EL (cell line): ENCODE measurements at places on chromosomes 2 and 18.

- DNase-seq, result peak; percentile 71
These were observed 155.9 kb downstream of the LAMA3 start for GRCh38 chr18:23844991-23845680.

DNA sequence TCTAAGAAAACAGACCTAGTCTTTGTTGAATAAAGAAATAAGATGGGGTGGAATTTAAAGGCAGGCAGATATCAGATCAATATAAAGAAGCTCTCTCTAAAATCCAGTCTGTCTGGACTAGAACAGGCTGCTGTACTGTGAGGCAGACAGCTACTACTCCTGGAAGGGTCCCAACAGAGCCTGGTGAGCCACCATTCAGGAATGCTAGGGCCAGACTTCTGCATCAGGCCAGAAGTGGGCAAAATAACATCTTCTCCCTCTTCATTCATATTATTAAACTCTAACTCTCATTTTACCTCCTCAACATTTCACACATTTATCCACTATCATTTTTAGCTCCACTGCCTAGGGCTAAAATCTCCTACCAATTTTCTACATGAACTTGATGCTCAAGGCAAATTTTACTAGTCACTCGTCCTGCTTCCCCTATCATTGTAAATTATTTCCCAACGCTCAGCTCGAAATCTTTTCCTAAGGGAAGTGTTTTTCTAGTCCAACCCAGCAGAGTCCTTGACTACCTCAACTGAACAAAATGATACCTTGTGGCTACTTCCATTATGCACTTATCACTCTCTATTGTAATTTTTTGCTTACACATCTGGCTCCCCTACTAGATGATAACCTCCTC is 45.2 kb upstream of the GLS start:
- peak; percentile 91 for DNase-seq

- no peak for DNase-seq
These were observed 137.5 kb downstream of the NDUFA10 start for GRCh38 chr2:239887604-239888003.

DNA sequence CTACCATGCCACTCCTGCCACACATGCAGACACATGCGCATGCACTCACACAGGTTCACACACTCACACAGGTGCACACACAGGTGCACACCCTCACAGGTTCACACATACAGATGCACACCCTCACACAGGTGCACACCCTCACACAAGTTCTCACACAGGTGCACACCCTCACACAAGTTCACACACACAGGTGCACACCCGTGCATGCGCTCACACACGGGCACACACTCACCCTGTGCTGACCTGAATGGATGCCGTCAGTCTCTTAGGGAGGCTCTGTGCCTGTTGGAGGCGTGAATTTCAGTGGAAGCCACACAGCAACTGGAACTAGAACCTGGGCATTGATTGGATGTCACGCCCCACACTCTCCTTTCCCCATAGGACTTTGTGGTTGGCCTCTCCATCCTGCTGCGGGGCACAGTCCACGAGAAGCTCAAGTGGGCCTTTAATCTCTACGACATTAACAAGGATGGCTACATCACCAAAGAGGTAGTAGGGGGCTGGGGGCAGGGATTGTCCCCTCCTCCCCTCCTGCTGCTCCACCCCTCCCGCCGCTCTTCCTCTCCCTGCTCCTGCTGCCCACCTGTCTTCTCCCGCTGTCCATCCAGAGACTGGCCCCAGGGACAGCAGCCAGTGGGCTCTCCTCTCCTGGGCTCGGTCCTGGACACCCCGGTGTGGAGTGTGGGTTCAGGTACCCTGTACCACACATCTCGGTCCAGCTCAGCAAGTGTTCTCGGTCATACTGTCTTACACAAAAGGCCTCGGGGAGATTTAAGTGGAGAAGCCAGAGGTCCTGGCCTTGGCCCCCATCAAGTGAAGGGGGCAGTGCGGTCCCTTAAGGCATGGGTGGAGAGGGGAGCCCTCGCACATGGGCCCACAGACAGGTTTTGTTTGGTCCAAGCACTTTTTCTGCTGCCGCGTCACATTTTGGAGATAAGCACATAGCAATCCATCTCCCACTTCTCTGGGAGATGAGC is 21.0 kb upstream of the FAHD2A start:
- DNase-seq, result no peak

GRCh38 chr2:143209570-143210445 is 80.6 kb downstream of the ARHGAP15 start:
- no peak for DNase-seq

DNA sequence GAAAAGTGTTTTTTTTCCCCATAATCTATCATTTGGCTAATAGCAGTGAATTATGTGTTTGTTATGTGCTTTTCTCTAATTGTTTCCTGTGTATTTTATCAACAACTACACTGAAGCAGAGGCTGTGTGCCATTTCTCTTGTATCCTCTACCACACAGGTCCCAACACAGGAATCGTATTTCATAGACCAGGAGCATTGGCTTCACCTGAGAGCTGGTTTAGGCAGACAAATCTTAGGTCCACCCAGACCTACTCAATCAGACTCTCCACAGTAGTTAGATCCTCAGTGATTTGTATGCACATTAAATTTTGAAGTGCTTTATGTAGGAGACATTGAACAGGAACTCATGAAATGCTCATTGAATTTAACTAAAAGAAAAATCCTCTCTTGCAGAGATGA is 109.2 kb downstream of the FSHR start:
- no peak for DNase-seq

- DNase-seq, result peak; percentile 95
These were observed 67.9 kb downstream of the LRRFIP1 start for GRCh38 chr2:237695201-237695780.

GRCh38 chr18:21703241-21703820 is 1.2 kb downstream of the ABHD3 start:
- no peak for DNase-seq

DNA sequence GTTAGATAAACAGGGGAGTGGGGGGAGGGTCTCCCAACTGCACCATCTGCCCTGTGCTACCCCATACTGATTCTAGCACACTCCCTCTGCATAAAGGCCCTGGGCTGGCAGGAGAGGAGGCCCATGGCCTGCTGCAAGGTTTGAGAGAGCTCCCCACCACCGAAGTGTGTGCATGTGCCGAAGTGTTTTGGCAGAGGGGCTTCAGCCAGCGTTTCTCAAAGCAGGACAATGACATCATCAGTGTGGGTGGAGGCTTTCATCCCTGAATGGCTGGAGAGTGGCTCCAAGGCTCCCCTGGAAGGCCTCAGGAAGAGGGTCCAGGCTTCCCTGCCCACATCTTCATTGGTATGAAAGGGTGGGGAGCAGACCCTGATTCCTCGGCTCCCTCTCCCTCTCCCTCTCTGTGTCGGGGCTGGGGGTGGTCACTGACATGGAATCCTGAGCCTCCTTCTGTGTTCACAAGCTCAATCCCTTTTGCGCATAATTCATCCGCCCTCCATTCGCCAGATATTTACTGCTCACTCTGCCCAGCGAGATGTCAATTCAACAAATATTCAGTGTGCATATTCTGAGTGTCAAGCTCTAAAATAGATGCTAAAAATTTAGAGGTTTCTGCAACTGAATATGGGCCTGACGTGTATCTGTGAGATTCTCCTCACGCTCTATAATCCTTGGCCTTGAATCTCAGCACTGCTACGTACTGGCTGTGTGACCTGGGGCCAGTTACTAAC is 122.1 kb downstream of the CELF4 start:
- no peak for DNase-seq
